ENCODE measurements at places on chromosomes 3 and 15. TPM values are rescaled to one million over a fixed set of nuclear protein-coding genes. Genes with fewer than 3 reads are reported as not detected.

Gene ALDH1A3
- 2.1 TPM for polyA plus RNA-seq

Gene TMEM108
- 1.9 TPM for polyA plus RNA-seq

Gene CEMIP
- 7.0 TPM for polyA plus RNA-seq

Gene CRYBG3
- polyA plus RNA-seq: 20.7 TPM

Gene GSK3B
- 44.2 TPM for polyA plus RNA-seq

Gene CMTM8
- 10.8 TPM for polyA plus RNA-seq

Gene IQCH
- polyA plus RNA-seq: 7.8 TPM

Gene UBE2Q2
- polyA plus RNA-seq: 40.8 TPM
